ENCODE measurements at places on chromosomes 11 and 22.

DNA sequence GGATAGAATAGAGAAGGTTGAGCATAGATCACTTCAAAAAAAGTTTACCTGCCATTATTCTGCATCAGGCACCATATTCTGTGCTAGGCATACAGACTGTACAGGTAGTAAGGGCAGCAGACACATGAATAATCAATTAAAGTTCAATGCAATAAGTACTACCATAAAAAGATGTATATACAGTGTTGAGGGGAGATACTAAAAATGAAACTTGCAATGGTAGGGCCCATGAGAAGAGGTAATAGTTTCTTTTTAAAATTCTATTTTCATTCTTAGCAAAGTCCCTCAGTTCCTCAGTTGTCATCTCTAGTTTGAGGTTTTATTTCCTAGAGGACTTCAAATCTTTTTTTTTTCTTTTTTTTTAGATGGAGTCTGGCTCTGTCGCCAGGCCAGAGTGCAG lies 819.9 kb downstream of the FAM181B start:
- no peak for DNase-seq

DNA sequence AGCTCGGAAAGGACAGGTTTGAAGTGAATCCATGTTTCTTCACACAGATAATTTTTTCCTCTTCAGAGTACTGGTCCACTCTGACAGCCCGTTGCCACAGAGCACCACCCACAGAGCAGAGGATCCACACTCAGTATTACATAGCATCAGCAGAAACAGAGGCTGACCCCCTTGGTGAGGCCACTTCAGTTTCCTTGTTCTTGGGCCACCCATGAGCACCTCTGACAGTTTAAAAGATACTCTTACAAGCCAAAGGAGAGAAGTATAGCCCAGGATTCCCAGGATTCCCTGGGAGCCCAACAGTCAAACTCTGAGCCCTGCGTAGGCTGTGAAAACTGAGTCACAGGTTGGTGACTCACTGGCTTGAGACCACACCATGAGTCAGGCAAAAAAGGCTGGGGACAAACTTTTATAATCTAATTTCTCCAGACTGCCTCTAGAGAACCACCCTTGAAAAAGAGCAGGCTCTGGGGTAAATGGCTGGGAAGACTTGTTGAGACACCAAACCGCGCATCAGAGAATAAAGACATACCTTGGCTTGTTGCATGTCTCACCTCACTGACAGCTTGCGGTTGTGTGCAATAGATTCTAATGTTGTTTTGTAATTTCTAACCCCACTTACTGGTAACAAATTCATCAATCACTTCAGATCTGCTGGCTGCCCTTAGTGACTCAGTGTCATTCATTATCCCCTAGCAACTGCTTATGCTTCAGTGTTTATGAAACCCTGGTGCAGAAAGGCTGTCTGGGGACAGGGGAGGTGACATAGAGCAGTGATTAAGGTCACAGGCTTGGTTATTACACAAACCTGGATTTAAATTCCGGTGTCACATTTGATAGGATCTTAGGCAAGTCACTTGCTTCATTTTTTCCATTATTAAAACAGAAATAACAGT lies 56.9 kb upstream of the PRSS23 start:
- DNase-seq, result peak; percentile 69

DNA sequence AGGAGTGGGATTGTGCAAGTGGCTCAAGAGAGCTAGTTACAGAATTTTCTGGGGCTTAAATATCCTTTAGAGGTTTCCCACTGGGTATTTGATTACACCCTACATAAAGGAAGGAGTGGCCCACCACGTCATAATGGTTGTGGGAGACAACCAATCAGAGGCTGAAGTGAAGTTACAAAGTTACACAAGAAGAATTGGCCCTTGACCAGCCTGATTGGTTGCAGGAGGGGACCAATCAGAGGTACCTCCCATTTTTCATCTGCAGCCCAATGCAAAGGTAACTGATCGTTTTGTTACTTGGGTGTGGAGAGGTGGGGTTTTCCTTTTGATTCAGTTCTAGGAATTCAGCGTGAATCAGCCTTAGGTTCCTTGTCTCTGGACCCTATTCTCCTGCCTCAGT lies 430.5 kb upstream of the FAT3 start:
- DNase-seq, result no peak

DNA sequence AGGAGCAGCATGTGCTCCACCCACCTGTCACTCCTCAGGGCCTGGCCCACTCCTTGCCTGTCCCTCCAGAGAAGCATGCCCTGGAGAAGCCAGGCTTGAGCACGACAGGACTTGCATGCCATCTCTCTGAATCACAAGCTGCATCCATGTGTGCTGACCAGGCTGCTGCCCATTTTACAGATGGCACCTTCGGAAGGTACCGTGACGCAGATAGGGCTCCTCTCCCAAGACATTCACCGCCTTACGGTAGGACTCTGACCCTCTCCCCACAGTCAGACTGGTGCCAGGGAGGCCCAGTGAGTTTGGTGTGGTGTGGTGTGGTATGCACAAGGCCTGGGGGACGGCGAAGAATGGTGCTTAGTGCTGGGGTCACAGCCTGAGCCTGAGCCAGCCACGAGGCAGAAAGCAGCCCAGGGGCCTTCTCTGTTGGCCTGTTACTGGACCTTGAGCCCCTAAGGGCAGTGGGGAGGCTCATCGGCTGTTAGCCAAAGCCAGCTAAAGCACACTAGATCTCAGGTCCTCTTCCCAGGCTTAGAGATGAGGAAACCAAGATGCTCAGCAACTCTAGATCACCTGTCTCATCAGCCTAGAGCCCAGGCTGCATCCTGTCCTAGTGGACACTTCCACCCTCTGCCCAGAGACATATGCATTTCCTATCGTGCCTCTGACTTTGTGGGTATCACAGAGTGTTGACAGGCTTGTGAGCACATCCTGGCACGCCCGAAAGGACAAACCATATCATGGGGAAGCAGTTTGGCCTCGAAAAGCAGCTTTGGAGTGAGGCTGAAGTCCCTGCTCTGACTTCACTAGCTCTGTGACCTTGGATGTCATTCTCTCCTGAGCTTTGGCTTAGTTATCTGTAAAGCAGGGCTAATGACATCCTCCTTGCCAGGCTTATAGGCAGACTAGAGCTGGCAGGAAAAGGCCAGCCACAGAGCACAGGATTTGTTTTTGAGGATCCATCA lies 17.8 kb downstream of the CYB5R2 start:
- no peak for DNase-seq

GRCh38 chr11:7673724-7674434 lies 579 bp upstream of the CYB5R2 start:
- peak; percentile 25 for DNase-seq

Data from stimulated activated CD4-positive, alpha-beta T cell treated with anti-CD3 and anti-CD28 coated beads, Interleukin-1b, Interleukin-23, amount 100 ng/mL, for 48 hours (primary cell).